T-helper 17 cell (primary cell): ENCODE measurements at places on chromosomes 13 and 19.

- peak; percentile 48 for DNase-seq
These were observed 5.6 kb upstream of the DPF1 start for GRCh38 chr19:38229585-38230073.

- DNase-seq = no peak
These were observed 9.2 kb upstream of the GSX1 start for GRCh38 chr13:27783111-27783510.

DNA sequence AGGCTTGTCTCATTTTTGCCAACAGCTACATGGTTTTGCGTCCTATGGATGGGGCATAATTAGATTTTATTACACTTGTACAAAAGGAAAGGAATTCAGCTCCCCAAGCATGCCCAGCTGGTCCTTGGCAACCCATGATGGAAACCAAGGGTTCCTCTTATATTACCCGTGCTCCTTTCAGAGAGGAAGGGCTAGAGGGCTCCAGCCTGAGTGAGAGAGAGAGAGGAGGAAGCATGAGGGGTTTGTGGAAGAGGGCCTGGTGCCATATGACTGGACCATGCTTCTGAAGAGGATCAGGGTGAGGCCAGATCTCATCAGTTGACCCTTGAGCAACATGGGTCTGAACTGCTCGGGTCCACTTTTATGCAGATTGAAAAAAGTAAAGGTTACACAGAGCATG is 3.5 kb upstream of the RPS9 start:
- no peak for DNase-seq

- no peak for DNase-seq
These were observed 3.0 kb downstream of the TM6SF2 start for GRCh38 chr19:19269952-19270694.

GRCh38 chr13:76798037-76798436 is 88.2 kb downstream of the KCTD12 start:
- DNase-seq = no peak

- DNase-seq = no peak
These were observed at the start of gene TMEM190 for GRCh38 chr19:55376241-55376933. Gene TMEM190 (plus strand): TSS chr19:55376826. CDS start chr19:55376854, 28 bp downstream.

- DNase-seq = no peak
These were observed 143.5 kb downstream of the RXFP2 start for GRCh38 chr13:31882794-31883193.

DNA sequence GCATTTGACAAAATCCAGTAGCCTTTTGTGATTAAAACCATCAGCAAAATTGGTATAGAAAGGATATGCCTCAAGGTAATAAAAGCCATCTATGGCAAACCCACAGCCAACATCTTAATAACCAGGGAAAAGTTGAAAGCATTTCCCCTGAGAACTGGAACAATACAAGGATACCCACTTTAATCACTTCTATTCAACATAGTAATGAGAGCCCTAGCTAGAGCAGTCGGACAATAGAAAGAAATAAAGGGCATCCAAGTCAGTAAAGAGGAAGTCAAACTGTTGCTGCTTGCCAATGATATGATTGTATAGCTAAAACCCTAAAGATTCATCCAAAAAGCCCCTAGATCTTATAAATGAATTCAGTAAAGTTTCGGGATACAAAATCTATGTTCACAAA is 1510.3 kb downstream of the PCDH9 start:
- no peak for DNase-seq

DNA sequence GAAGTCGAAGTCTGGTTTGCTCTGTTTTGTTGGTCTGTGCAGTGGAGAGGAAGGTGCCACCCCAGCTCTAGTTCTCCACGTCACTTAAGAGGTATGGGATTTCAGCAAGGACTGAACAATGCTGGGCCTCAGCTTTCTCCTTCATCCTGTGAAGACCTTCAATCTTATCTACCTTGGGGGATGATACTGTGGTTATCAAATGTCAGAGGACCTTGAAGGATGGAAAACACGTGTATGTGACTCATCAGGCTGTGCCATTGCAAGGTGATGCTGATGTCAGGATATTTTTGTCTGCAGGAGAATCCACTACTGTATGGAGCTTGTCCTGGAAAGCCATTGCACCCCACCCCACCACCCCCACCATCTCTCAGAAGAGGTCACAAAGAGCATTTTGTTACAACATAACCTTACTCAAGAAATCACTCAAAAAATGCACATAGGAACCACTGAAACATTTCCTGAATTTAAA is 81.4 kb upstream of the UQCRFS1 start:
- DNase-seq = no peak

DNA sequence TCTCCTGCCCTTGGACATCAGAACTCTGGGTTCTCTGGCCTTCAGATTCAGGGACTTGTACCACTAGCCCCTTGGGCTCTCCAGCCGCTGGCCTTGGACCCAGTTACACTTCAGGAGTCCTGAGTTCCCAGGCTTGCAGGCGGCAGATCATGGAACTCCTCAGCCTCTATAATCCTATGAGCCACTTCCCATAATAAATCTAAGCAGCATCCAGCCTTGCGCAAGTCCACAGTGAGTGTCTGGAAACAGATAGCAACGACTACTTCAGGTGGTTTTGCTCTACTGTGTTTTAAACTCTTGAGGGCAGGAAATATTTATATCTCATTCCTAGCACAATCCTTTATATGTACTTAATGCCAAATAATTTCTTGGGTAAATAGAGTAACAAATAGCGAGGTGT is 92.3 kb downstream of the COL4A1 start:
- DNase-seq = no peak

DNA sequence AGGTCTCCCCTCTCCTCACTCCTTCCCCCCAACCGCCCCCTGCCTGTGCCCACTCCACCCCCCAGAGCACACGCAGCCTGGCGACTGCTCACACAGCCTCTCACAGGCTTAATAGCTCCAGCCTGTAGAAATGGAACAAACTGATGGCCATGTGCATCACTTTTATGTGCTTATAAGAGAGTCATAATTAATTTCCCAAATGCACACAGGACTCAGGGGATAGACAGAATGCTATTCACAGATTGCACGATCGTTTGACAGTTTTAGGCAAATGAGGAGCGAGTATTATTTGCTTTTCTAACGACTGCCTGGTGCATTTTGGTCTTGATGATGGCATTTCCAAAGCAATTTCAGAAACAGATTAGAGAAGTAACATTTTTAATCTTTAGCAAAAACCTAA is 97.7 kb upstream of the VSTM2B start:
- no peak for DNase-seq

GRCh38 chr19:46785980-46786235 is 2.5 kb downstream of the SLC1A5 start:
- DNase-seq = no peak

- DNase-seq = no peak
These were observed 728.4 kb downstream of the SLITRK1 start for GRCh38 chr13:83153848-83154247.

DNA sequence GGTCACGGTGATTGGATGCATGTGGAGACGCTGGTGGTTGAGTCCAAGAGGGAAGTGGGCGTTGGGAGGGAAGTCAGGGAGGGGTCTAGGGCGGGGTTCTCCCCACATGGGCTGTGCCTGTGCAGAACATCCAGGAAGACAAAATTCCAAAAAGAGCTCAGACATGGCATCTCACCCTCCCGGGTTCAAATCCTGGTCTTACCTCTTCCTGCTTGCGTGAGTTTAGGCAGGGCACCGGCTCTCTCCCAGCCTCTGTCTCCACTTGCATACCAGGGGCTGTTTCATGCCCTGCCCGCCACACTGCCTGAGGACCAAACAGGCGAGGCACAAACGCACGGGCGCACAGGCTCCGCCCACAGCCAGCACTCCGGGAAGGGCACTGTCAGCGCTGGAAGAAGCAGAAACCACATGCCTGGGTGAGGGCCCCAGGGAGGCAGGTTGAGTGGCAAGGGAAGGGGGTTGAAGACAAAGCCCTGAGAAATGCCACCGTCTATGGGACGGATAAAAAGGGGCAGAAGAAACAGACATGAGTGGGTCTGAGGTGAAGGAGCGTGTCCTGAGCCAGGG is 123.6 kb upstream of the SOX1 start:
- DNase-seq = no peak

- DNase-seq = no peak
These were observed 1.9 kb downstream of the TSHZ3 start for GRCh38 chr19:31347354-31347753.

DNA sequence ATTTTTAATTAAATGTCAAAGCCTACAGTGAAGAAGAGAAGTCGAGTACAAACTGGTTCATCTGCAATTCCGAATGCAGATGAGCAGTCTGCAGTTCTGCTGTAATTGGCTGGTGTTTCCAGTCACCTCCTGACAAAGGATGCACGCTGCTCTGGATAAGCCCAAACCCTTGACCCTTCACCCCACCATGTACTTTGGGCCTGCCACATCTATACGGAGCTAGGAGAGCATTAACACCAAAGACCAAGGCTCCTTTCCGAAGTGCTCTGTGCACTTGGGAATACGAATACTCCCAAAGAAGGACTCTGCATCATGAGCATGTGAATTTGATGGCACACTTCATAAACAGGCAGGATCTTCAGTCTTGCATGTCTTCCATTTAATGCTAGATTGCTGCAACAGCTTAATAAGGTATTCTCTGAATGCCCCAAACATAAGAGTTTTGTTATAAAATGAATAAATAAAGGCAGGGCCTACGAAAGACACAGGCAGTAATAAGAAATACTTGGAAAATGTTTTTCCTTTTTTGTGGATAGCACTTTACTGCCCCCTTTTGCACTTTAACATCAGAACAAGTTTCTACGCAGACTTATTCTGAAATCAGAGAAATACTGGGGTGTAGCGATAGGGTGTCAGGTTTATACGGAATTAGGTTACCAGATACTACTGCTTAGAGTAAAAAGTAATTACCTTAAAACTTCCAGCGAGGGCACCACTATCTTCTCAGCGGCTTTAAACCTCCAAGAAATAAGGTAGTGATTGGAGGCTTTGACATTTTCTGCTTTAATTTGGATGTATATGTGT is 15.0 kb downstream of the EFNB2 start:
- DNase-seq = no peak
